ENCODE measurements at places on chromosomes 5 and 9.

GRCh38 chr5:137751869-137752491, 2.2 kb downstream of the HNRNPA0 start:
- DNase-seq, result peak; percentile 70

DNA sequence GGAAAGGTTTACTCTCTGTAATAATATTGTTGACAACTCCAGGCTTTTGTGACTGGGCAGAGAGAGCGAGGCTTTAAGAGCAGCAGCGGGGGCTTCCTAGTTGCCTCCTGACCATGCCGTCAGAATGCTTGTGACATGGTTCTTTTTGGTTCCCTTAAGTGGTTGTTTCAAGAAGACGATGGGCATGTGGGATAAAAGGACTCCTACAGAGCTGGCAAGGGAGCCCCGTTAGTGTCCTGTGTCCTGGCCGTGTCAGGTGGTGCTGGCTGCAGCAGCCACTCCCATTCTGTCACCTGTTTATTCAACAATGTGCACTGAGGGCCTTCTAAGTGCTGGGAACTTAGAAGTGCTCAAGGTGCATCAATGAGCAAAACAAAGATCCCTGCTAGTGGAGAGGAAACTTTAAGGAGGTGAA, 19.7 kb downstream of the LCP2 start:
- no peak for DNase-seq

DNA sequence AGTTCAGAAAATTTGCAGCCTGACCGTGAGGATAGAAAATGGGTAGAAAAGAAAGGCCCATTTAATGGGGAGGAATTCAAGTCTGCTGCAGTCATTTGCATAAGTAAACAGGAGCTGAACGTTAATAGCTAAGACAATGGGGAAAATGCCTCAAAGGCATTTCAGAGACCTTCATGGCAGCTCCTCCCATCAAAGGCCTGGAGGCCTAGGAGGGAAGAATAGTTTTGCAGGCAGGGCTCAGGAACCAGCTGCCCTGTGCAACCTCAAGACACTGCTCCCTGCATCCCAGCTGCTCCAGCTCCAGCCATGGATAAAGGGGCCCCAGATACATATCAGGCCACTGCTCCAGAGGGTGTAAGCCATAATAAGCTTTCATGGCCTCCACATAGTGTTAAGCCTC, 32.2 kb upstream of the CDH18 start:
- DNase-seq, result no peak

DNA sequence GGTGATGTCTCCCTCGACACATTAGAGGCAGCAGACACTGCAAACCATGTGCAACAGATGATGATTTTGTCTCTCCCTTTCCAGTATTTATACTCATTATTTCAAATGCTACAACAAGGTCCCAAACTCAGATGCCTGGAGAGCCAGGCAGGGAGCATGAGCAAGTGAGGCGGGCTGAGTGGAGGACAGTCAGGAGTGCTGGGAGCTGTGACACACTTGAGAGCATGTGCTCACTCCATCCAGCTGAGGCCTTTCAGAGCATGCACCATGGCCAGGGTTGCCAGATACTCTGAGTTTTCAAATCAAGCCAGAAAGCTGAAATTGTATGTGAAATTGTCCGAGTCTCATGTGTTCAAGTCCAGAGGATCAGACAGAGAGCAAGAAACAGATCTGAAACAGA, 55.8 kb upstream of the SLC2A8 start:
- DNase-seq, result no peak

- peak; percentile 6 for DNase-seq
These were observed 118.7 kb upstream of the SGCD start for GRCh38 chr5:156208271-156208670.

GRCh38 chr9:91865041-91865440, 85.0 kb downstream of the ROR2 start:
- DNase-seq, result no peak

DNA sequence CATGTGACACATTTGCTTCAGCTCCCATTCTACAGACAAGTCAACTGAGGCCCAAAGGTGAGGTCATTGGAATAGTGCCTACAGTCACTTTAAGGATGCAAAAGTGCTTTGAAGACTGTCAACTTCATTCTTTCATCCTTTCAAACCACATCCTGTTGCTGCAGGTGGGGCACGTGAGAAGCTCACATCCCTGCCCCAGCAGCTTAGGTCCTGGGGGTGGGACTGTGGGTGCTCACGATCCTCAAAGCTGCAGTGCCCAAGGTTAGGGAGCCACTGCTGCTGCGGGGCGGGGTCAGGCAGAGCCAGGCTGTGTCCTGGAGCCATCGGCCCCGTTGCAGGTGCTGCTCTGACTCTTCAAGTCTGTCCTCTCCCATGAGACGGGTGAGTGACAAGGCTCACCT, 57.9 kb upstream of the IER5L start:
- no peak for DNase-seq

- DNase-seq, result no peak
These were observed 47.4 kb upstream of the IER5L start for GRCh38 chr9:129225490-129225778.

- no peak for DNase-seq
These were observed 9.4 kb downstream of the APTX start for GRCh38 chr9:32991897-32992594.

- no peak for DNase-seq
These were observed 15.5 kb upstream of the FCN1 start for GRCh38 chr9:134933076-134933659.

- peak; percentile 67 for DNase-seq
These were observed 30.9 kb downstream of the GALNT10 start for GRCh38 chr5:154221371-154221896.

DNA sequence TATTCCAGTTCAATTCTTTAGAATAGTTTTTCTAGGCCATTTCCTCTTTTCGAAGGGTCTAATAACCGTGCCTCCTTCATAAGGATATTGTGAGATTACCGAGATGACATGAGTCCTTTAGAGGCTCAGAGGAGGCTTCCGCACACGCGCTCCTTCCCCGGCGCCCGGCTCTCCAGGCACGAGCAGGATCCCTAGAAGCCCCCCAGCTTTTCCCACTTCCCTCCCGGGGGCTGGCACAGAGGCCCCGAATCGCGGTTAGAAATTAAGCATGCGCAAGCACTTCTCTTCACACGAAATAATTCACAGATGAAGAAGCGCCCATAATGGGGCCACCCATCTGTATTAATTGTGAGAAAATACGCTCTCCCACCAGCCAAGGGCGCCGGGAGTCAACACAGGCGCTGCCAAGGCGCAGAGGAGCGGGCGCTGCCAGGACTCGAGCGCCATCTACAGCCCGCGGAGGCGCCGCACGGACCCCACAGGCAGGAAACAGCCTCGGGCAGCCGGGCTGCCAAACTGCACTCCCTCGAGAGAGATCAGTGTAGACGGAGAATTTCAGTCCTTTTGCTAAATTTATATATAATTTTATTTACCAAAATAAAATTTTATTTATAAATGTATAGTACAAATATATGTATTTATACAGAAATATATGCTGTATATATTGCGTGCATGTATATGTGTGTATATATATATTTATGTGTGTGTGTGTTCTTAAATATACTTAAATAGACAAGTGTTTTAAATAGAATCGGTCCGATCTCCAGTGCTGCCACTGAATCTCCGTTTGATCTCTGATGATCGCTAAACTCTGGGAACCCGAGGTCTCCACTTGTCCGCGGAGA, 258.1 kb upstream of the NFIL3 start:
- DNase-seq, result peak; percentile 44

DNA sequence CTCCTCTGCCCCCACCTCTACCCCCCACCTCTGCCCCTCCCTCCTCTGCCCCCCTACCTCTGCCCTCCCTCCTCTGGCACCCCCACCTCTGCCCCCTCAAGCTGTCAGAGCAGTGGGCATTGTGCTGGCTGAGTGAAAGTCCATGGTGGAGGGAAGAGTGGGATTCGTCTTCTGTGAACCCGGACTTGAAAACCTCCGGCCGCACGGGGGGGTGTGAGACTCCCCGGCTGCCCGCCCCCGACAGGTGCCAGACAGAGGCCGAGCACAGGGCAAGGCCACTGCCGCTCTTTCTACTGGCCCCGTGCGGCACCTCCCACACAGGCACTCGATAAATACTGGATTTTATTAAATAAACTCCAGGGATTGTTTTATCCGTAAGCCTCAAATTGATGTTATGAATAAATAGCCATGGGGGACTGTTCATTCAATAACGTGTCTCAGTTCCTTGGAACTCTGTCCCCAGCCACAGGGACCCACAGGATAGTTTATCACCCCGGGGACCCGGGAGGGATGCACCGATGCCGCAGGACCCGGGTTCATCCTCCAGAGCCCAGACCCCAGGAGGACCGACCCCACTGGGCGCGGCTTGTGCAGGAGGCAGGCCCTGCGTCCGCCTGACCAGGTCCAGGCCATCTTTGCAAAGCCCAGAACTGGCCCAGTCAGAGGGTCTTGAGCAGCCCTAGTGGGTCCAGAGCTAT, 2.6 kb upstream of the QRFP start:
- no peak for DNase-seq

DNA sequence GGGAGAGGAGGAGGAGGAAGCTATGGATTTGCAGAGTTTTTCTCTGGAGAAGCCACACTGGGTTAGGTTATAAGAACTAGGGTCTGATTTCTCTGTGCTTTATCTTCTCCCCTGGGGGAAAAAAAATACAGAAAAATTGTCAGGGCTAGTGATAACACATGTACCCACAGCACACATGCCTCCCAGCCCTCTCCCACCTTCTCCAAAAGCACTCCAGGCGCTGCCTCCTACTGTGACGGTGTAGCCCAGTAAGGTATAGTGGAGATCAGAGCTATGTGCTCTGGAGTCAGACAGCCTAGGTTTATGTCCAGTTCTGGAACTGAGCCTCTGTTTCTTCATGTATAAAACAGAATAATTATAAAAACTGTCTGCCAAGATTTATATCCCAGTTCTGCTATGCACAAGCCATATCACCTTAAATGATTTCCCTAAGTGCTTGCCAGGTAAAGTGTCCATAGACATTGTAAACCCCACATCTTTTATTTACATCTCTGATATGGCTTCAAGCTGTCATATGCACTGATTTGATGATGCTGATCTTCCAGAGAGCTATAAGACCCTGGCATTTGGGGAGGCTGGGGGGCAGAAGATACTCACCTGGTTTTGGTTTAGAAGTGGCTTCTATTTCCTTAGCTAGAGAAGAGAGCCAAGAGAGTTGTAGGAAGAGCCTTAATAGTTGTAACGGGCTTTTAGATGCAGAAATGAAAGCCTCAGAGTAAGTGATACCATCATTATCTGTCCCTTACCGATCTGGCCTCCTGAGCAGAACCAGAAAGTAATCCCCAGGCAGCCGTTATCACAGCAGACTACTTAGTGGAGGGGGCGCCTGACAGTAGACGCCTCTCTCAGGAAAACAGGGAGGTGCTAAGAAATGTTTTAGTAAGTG, 7.6 kb downstream of the SLC1A3 start:
- no peak for DNase-seq

DNA sequence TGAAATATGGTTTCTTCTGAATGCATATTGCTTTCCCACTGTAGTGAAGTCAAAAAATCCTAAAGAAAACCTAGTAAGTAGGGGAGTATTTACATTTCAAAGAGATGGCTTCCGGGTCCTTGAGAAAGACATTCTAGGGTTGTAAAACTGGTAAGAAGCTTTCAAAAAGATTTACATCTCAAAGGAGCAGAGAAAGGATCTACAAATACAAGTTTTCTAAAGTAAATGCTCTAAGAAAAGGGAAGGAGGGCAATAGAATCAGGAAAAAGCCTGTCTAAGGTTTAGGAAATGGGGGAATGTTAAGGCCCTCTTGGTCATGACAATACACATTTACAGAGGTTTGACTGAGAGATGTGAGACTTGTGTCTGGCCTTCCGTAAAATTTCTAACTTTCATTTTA, 16.7 kb upstream of the TRPC7 start:
- no peak for DNase-seq

DNA sequence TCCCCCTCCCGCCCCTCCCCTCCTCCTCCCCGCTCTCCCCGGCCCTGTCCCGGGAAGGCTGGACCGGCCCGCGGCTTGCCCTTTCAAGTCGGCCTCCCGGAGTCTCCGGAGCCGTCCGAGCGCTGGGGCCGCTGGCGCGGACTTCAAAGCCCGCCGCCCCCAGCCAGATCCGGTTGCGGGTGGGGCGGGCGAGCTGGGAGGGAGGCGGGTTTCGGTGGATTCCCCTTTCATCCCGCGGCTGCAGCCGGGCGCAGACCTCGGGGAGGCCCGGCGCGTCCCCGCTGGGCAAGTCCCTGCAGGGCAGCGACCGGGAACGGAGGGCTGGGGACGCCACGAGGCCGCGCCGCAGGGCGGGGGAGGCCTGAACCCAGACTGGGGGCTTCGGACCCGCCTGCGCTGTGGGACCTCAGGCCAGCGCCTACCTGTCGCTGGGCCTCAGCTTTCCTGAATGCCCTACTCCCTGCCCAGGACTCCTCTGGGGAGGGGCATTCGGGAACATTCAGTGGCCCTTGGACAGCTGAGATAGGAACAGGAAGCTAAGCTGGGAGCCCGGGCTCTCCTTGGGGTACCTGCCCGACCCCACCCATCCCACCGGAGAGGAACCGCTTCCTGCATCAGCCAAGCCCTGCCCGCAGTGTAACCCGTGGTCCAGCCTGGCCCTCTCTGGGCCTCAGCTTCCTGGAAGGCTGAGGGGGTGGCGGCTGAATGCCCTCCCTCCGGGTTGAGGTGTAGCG, 23.4 kb downstream of the C9orf50 start:
- no peak for DNase-seq

DNA sequence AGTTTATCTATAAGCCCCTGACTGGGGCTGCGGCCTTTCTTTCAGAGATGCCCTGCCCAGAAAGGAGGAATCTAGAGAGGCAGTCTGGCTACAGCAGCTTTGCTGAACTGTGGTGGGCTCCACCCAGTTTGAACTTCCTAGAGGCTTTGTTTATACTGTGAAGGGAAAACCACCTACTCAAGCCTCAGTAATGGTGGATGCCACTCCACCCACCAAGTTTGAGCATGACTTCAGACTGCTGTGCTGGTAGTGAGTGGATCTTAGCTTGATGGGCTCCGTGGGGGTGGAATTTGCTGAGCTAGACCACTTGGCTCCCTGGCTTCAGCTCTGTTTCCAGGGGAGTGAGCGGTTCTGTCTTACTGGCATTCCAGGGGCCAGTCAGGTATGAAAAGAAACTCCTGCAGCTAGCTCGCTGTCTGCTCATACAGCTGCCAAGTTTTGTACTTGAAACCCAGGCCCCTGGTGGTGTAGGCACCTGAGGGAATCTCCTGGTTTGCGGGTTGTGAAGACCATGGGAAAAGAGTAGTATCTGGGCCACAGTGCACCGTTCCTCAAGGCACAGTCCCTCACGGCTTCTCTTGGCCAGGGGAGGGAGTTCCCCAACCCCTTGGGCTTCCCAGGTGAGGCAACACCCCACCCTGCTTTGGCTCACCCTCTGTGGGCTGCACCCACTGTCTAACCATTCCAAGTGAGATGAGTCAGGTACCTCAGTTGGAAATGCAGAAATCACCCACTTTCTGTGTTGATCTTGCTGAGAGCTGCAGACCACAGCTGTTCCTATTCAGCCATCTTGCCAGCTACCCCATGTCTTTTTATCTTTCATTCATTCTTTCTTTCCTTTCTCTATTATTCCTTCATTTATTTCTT, 211.8 kb upstream of the C9orf72 start:
- DNase-seq, result no peak

DNA sequence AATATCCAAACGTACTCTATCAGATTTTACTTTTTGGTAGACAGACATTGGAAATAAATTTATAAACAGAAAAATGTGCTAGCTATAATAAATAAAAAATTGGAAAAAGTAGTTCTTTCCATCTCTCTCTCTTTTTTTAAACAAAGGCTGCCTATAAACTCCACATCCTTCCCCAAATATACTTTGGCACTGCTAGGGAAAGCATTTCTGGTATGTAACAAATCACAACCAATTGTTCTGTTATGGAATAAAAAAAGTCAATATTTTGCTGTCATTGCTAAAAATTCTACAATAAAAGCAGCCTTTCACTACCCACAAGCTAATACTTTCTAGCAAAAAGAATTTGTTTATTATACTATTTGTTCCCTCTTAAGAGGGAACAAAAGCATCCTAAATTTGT, 169.2 kb upstream of the TARS1 start:
- no peak for DNase-seq

- DNase-seq, result no peak
These were observed 26.2 kb downstream of the CEMIP2 start for GRCh38 chr9:71741926-71742648.

All from stromal cell of bone marrow (primary cell).